ENCODE measurements at places on chromosomes 7 and 10. TPM values are rescaled to one million over a fixed set of nuclear protein-coding genes. Genes with fewer than 3 reads are reported as not detected.

- no peak overlapping the region for H3K27ac ChIP-seq
- H3K4me3 ChIP-seq: no peak overlapping the region
- no peak for DNase-seq
Measured at GRCh38 chr10:16686054-16686902, 130.9 kb downstream of the RSU1 start.

GRCh38 chr10:5030989-5031388 lies 27.3 kb upstream of the AKR1C2 start:
- H3K27ac ChIP-seq: no peak overlapping the region
- no peak overlapping the region for H3K4me3 ChIP-seq
- DNase-seq: no peak
- no peaks in the 10 kb centered on the region for H3K4me1 ChIP-seq

GRCh38 chr10:79149662-79150443 lies 81.1 kb downstream of the ZMIZ1 start:
- H3K27me3 ChIP-seq: no peaks in the 10 kb centered on the region
- no peak overlapping the region for H3K4me3 ChIP-seq
- H3K36me3 ChIP-seq: no peaks in the 10 kb centered on the region
- peak overlapping the region; percentile 88 for H3K27ac ChIP-seq
- peaks cover 100% of the 10 kb centered on the region for H3K4me1 ChIP-seq

DNA sequence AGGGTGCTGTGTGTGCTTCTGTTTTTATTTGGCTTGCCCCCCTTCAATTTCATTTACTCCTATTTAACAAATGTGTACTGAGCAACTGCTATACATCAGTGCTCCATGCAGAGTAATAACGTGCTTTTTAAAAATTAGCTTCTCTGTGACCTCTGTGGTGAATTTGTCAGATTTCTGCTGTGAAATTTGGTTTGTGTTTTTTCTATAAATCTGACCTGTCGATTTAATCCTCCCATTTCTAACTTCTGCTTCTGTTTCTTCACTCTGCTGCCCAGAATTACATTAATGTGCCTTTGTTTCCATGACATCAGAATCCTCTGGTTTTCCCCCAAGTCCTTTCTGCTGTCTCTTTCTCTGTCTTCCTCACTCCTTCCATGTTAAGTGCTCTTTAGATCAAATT lies 123.8 kb upstream of the CACNA2D1 start:
- no peaks in the 10 kb centered on the region for H3K36me3 ChIP-seq
- H3K27me3 ChIP-seq: no peaks in the 10 kb centered on the region
- DNase-seq: no peak
- H3K4me1 ChIP-seq: no peaks in the 10 kb centered on the region
- H3K4me3 ChIP-seq: no peak overlapping the region

DNA sequence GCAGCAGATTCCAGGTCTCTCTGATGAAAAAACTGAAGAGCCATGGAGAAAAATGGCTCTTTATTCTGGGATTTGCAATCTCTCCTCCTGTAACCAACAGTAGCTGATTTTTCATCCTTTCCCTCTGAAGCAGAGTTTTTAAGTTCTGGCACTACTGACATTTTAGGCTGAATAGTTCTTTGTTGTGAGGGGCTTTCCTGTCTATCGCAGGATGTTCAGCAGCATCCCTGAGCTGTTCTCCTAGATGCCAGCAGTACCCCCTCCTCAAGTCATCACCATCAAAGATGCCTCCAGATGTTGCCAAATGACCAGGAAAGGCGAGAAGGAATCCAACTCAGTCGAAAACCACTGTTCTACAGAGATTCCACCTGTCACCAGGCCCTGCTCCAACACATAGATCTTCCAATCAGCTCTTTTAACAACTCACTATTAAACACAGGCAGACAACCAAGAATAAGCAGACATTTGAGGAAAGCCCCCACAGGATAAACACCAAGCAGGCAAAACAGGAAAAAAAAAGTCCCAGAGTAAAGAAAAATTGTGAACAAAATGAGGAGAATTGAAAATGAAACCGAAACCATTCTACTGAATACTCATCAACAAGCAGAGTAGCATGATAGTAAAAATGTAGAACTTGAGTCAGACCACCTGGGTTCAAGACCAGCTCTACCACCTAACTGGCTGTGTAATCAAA lies 124.8 kb downstream of the MPP7 start:
- peak overlapping the region; percentile 66 for H3K27ac ChIP-seq
- peak overlapping the region; percentile 24 for H3K4me3 ChIP-seq
- H3K36me3 ChIP-seq: no peaks in the 10 kb centered on the region
- no peaks in the 10 kb centered on the region for H3K27me3 ChIP-seq

DNA sequence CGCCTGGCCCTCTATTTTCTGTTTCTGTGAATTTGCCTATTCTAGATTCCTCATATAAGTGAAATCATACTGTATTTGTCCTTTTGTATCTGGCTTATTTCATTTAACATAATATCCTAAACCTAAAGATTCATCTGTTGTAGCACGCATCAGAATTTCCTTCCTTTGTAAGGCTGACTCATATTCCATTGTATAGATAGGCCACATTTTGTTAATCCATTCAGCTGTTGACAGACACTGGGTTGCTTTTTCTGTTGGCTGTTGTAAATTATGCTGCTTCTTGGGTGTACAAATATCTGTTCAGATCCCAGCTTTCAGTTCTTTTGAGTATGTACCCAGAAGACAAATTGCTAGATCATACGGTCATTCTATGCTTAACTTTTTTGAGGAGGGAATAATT lies 28.8 kb upstream of the CUL1 start:
- H3K4me3 ChIP-seq: no peak overlapping the region
- DNase-seq: no peak
- H3K27ac ChIP-seq: no peak overlapping the region
- H3K27me3 ChIP-seq: no peaks in the 10 kb centered on the region
- H3K36me3 ChIP-seq: no peaks in the 10 kb centered on the region

DNA sequence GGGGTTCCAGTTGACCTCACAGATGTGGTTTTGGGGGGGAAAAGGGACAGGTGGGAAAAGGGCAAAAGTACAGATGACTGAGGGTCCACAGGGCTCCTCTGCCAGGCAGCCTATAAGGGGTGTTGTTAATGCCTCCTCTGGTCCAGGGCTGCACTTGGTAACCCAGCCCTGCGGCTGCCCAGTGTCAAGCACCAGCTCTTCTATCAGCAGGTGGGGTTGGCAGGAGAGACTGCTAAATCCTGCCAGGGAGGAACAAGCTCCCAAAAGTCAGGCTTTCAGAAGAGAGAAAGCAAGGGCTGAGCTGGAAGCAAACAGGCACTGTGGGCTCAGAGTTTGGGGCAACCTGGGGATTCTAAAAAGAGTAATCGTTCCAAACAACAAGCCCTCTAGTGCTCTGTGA lies 39.1 kb downstream of the LRRC20 start:
- H3K4me3 ChIP-seq: no peak overlapping the region
- H3K36me3 ChIP-seq: no peaks in the 10 kb centered on the region
- H3K4me1 ChIP-seq: no peaks in the 10 kb centered on the region
- DNase-seq: peak; percentile 40
- H3K27me3 ChIP-seq: no peaks in the 10 kb centered on the region
- H3K27ac ChIP-seq: no peak overlapping the region

DNA sequence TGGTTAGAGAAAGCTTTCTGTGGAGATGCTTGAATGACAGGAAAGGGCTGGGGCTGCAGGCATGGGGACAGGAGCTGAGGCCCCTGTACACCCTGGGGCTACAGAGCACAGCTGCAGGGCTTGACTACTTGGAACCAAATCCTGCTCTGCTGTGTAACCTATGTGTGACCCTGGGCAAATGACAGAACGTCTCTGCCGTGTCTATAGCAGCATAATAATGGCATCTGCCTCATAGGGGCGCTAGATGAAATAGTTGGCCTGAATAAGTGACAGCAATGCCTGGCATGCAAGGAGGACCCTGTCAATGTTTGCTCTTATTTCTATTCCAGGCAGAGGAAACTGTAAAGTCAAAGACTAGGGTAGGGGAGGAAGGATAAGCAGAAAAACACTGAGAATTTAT lies 254.0 kb downstream of the USP6NL start:
- H3K4me1 ChIP-seq: peaks cover 7% of the 10 kb centered on the region
- H3K4me3 ChIP-seq: no peak overlapping the region
- H3K27ac ChIP-seq: no peak overlapping the region
- no peaks in the 10 kb centered on the region for H3K27me3 ChIP-seq

GRCh38 chr10:84196083-84196482 lies 1.7 kb downstream of the CDHR1 start:
- DNase-seq: peak; percentile 9
- no peaks in the 10 kb centered on the region for H3K36me3 ChIP-seq
- peaks cover 42% of the 10 kb centered on the region for H3K4me1 ChIP-seq
- H3K27ac ChIP-seq: no peak overlapping the region
- no peak overlapping the region for H3K4me3 ChIP-seq

GRCh38 chr7:1531263-1531978 lies 919 bp downstream of the MAFK start:
- H3K4me3 ChIP-seq: peak overlapping the region; percentile 56
- no peaks in the 10 kb centered on the region for H3K27me3 ChIP-seq
- peak; percentile 79 for DNase-seq
- H3K4me1 ChIP-seq: peaks cover 47% of the 10 kb centered on the region
- peak overlapping the region; percentile 99 for H3K27ac ChIP-seq

GRCh38 chr10:122267849-122268737 lies 3.0 kb upstream of the BTBD16 start:
- H3K27me3 ChIP-seq: no peaks in the 10 kb centered on the region
- H3K4me1 ChIP-seq: peaks cover 13% of the 10 kb centered on the region
- H3K4me3 ChIP-seq: no peak overlapping the region
- no peak overlapping the region for H3K27ac ChIP-seq

DNA sequence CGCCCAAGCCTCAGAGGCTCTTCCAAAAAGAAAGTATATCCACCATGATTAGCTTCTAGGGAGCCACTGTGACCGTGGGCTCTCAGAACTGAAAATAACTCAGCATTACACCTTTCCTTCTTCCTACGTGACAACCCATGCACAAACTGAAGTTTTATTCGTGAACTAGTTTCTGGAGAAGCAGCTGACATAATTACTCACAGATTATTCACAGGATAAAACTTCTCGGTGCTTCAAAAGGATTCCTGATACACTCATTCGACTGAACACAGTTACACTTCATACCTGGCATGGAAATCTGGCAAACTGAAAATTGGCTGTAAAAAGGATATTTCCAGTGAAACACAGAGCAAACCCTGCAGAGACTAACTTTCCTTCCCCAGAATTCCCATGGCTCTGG lies 139.2 kb upstream of the PTER start:
- DNase-seq: no peak
- no peak overlapping the region for H3K27ac ChIP-seq
- no peak overlapping the region for H3K4me3 ChIP-seq
- H3K36me3 ChIP-seq: no peaks in the 10 kb centered on the region
- H3K27me3 ChIP-seq: no peaks in the 10 kb centered on the region

- no peak for DNase-seq
- no peaks in the 10 kb centered on the region for H3K27me3 ChIP-seq
- no peak overlapping the region for H3K27ac ChIP-seq
- peaks cover 6% of the 10 kb centered on the region for H3K36me3 ChIP-seq
- H3K4me3 ChIP-seq: no peak overlapping the region
Measured at GRCh38 chr10:102701272-102701671, 12.9 kb downstream of the ARL3 start.

DNA sequence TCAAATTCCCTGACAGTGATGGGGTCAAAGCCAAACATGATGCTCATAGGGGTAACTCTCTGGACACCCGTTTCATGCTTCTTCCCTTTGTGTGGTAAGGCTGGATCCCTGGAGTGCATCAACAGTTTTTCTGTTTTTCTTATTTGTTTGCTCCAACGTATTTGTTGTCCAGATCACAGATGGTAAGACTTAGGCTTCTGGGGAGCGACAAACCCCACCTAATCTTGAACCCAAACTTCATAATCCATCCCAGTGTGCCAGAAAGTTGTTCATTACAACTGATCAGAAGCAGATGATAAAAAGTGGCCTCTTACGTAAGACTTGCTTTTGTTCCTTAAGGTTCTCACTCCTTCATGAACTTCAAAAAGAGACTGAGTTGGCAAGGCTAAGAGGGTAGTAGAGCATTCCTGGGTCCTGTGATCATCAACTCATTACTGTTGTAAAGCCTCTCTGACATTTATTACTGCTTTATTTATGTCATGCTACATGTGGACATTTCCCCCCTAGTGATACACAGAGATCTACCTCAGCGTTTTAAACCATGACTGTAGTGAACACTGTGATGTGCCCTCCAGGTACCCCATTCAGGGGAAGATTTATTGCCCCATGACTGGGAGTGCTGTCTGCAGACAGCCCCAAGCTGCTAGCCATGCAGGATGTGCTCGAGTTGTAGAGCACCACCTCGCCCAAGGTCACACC lies 125.6 kb downstream of the CCDC71L start:
- no peak for DNase-seq
- H3K4me3 ChIP-seq: no peak overlapping the region
- H3K27me3 ChIP-seq: no peaks in the 10 kb centered on the region
- H3K4me1 ChIP-seq: peaks cover 11% of the 10 kb centered on the region

GRCh38 chr10:21732067-21732772 lies 198.2 kb downstream of the MLLT10 start:
- no peak overlapping the region for H3K4me3 ChIP-seq
- no peaks in the 10 kb centered on the region for H3K36me3 ChIP-seq
- DNase-seq: peak; percentile 86
- no peaks in the 10 kb centered on the region for H3K4me1 ChIP-seq
- H3K27me3 ChIP-seq: no peaks in the 10 kb centered on the region
- no peak overlapping the region for H3K27ac ChIP-seq

DNA sequence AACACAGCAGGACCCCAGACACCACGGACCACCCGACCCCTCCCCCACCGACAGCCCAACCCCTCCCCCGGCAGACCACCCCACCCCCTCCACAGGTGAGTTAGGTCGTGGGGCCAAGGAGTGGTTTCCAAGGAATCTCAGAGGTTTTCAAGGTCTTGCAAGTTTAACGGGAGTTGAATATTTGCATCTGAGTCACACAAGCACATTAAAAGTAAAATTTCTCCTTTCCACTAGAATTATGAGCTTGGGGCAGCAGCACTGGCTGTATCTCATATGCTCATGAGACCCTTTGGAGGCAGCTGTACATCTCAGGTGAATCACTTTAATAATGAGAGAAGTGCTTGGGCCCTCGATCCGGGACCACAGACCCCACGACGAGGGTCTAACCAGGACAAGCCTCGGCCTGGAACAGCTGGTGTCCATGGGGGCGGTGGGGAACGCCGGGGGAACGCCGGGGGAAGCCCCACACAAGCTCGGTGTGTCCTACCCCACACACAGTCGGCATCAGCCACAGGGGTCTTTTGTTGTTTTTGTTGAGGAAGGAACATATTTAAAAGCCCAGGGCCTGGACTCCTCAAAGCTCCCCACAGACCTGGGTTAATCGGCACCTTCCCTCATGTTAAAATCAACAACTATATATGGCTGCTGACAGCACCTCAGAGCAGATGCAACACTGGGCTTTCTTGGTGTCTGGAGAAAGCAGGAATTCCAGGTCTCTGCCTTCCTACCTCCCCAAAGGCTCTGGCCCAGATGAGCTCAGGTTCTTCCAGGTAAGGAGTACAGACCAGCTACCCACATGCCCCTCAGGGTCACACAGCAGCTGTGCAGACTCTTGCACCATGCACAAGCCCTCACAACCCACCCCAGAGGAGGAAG lies 130.3 kb downstream of the DIP2C start:
- no peaks in the 10 kb centered on the region for H3K36me3 ChIP-seq
- DNase-seq: no peak
- H3K4me3 ChIP-seq: no peak overlapping the region
- H3K4me1 ChIP-seq: peaks cover 79% of the 10 kb centered on the region
- no peak overlapping the region for H3K27ac ChIP-seq

GRCh38 chr10:112526139-112526538 lies 79.1 kb downstream of the VTI1A start:
- H3K27me3 ChIP-seq: no peaks in the 10 kb centered on the region
- no peaks in the 10 kb centered on the region for H3K4me1 ChIP-seq
- DNase-seq: no peak
- H3K27ac ChIP-seq: no peak overlapping the region

- peak overlapping the region; percentile 44 for H3K4me3 ChIP-seq
- no peaks in the 10 kb centered on the region for H3K27me3 ChIP-seq
- no peak overlapping the region for H3K27ac ChIP-seq
Measured at GRCh38 chr10:120948889-120949608, 97.9 kb downstream of the WDR11 start.

Gene CPVL
- polyA plus RNA-seq: 38.8 TPM

Gene DOCK1
- polyA plus RNA-seq: 18.3 TPM

Gene TRIM4
- polyA plus RNA-seq: 17.4 TPM

Gene AMPH
- 0.23 TPM for polyA plus RNA-seq

Data from sigmoid colon (tissue), 7 donors.